ENCODE measurements at places on chromosomes 7 and 10.

DNA sequence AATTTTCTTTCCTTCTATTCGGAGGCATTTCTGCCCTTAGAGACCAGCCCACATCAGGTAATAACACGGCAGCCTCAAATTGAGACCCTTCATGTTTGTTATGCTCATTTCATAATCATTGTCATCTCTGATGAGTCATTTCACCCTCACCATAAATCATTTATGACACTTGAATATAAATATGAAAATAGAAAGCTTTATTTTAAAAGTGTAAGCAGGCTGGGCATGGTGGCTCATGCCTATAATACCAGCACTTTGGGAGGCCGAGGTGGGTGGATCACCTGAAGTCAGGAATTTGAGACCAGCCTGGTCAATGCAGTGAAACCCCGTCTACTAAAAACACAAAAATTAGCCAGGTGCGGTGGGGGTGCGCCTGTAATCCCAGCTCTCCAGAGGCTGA lies 57.4 kb upstream of the EGFR start:
- DNase-seq: no peak

GRCh38 chr10:84038035-84038434 lies 101.3 kb upstream of the GHITM start:
- no peak for DNase-seq

- DNase-seq: no peak
Observed at GRCh38 chr7:87459941-87460340, 15.5 kb downstream of the ABCB4 start.

- DNase-seq: no peak
Observed at GRCh38 chr7:130768854-130769253, 34.8 kb upstream of the KLF14 start.

DNA sequence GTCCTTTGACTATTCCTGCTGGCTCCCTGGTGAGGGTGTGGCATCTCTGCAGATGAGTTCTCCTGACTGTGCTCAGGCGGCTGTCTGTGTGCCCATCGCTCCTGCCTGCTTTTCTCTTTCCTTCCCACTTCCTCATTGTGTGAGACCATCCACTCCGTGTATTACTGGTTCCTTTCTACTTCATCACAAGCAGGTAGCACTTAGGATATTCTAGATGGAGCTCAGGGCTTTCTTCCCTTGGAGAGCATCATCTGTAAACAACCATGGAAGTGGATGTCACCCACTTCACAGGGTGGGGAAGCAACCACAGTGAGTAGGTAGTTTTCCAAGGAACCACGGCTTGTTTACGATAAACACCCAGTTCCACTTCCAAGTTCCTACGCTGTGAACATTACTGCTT lies 15.7 kb downstream of the DNAJB6 start:
- DNase-seq: no peak
